ENCODE measurements at places on chromosomes 16 and 17.
A peak's percentile ranks its signal among the peaks of the same experiment; 100 is the strongest.

GRCh38 chr16:674968-675883 is at the start of gene RHBDL1:
Gene RHBDL1, plus strand, starts transcription at chr16:675671. Its CDS starts 120 bp downstream, at chr16:675791.
- no peak for DNase-seq

GRCh38 chr17:19752216-19753050 is 4.3 kb upstream of the ALDH3A1 start:
- DNase-seq = no peak

GRCh38 chr16:50498431-50499155 is 49.6 kb upstream of the NKD1 start:
- peak; percentile 74 for DNase-seq

DNA sequence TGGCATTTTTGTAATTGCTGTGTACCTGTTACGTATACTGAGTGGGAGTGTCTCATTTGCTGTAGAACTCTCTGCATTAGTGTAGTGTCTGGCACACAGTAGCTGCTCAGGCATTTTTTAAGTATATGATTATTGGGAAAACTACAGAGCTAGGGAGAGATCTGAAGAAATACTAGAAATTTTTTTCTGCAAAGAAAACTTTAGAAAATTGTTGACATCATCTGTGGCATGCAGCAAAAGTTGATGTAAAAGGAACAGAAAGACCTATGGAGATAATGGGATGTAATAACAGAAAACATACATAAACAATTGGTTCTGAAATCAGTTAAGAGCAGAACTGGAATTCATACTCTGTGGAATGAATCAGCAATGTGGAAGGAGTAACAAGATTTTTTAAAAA is 11.6 kb downstream of the CLTC start:
- no peak for DNase-seq

GRCh38 chr17:83118071-83118841 is 38.8 kb downstream of the METRNL start:
- DNase-seq = no peak

DNA sequence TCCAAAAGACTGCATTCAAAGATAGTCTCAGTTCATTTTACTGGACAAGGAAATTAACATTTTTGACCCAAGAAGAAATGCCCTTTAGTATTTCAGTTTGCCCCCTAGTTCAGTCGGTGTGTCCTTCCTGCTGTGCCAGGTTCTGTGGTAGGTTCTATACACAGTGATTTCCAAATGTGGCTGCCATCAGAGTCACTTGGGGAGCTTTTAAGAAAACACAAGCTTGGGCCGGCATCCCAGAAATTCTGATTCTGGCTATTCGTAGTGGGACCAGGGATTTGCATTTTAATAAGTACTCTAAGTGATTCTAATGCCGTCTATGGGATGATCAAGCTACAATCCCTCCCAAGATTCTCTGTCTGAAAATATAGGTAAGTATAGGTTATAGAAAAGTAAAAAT is 10.2 kb downstream of the RSPRY1 start:
- DNase-seq = no peak

DNA sequence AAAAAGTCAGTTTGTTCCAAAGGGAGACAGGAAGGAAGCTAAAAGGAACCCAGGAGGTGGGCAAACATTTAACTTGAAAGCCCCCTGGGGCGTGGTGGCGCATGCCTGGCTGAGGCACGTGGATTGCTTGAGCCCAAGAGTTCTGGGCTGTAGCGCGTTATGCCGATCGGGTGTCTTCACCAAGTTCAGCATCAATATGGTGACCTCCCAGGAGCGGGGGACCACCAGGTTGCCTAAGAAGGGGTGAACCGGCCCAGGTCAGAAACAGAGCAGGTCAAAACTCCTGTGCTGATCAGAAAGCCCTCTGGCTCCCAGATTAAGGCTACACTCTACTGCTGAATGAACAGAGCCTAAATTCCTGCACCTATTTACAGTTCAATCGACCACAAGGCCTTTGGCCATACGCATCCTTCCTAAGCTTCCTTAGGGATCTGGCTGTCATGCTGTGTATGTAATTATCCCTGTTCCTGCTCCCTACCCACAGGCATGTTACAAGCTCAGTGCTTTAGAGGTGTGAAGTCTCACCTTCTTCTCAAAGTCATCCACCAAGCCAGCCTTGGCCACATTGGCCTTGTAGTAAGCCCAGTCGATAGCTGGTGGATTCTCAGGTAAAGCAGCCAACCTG is 5.0 kb downstream of the ATP5PD start:
- DNase-seq = no peak

- no peak for DNase-seq
These were observed 9.7 kb downstream of the CCDC57 start for GRCh38 chr17:82202981-82203380.

GRCh38 chr17:65191811-65192740 is 54.9 kb downstream of the RGS9 start:
- DNase-seq = no peak

DNA sequence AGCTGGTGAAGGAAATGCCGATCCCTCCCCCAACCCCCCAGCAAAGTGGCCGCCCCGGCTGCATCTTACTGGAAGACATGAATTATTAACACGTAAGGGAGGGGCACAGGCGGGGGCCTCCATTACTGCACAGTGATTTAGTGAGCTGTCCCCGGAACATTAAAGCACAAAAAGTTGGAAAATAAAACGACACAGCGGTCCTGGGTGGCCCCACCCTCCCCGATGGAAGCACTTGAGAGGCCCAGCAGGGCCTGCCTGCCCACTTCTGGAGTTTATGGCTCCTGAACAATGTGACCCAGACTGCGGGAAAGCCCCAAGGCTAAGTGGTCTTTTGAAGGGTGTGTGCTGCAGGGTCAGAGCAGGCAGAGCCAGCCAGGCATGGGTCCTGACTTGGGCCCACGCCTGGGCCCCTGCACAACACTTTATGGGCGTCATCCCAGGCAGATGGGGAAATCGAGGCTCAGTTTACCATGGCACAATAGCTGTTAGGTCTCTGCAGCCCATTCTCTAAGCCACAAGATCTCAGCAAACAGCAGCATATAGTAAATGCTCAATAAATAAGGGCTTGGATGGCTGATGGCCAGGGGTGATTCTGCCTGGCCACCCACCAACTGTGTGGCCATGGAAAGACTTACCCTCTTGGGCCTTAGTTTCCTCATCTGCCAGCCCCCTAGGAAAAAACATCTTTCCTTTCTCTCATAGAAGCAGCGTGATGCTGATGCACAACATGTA is 22.8 kb downstream of the CCDC102A start:
- DNase-seq = no peak

DNA sequence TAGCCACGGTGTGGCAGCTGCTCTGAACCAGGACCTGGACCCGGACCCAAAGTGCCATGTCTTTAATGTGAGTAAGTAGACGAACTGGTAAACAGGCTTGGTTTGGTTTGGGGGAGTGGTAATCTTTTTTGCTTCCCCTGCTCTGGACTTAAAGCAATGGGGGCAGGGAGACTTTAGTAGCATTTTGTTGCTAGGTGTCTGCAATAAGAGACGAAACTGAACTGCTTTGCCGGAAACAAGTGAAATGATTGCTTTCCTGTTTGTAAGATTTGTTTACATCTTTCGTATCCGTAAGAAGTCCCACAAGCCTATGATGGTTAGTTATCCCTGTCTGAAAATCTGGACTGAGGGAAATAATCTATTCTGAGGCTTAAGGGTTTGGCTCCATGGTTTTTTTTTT is 21.5 kb downstream of the PRCD start:
- DNase-seq = no peak

- no peak for DNase-seq
These were observed 52.0 kb downstream of the SREBF1 start for GRCh38 chr17:17784657-17785267.

DNA sequence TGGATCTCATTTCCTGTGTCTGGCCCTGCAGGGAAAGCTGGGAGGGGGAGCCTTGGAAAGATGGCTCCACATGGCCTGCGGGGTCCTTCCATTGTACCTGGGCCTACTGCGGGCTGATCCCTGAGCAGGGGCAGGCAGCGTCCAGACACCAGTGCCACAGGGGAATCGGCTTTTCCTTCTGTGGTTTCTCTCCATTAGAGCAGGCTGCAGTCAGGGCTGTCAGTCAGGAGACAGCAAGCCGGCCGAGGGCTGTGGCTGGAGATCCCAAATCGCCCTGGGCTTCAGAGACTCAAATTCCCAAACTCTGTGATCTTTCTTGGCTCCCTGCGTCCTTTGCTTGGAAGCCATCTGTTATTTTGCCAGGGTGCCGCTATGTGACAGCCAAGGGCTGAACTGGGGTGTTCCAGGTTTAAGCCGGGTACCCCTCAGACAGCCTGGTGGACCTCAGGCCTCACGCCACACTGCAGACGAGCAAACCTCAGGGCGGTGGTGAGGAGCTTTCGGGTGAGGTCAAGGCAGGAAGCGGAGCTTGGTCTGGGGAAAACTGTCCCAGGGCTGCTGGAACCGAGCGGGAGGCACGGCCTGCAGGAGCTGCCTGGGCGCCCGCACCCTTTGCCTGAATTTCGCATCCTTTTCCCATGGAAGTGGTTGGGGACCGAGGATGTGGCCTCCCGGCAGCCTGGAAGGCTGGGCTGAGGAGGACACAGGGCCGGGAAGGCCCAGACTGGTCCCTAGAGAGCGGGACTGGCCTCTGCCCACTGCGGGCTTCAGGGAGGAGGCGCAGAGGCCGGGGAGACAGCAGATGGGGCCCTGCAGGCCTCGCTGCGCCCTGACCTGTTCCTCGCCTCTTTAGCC is 1.5 kb upstream of the CPNE7 start:
- DNase-seq = no peak

- DNase-seq = no peak
These were observed 33.1 kb upstream of the SBK1 start for GRCh38 chr16:28259091-28259780.

GRCh38 chr16:17177959-17178905 is 292.5 kb downstream of the XYLT1 start:
- no peak for DNase-seq

- DNase-seq = no peak
These were observed 76.7 kb upstream of the ALOX12 start for GRCh38 chr17:6919158-6919557.

DNA sequence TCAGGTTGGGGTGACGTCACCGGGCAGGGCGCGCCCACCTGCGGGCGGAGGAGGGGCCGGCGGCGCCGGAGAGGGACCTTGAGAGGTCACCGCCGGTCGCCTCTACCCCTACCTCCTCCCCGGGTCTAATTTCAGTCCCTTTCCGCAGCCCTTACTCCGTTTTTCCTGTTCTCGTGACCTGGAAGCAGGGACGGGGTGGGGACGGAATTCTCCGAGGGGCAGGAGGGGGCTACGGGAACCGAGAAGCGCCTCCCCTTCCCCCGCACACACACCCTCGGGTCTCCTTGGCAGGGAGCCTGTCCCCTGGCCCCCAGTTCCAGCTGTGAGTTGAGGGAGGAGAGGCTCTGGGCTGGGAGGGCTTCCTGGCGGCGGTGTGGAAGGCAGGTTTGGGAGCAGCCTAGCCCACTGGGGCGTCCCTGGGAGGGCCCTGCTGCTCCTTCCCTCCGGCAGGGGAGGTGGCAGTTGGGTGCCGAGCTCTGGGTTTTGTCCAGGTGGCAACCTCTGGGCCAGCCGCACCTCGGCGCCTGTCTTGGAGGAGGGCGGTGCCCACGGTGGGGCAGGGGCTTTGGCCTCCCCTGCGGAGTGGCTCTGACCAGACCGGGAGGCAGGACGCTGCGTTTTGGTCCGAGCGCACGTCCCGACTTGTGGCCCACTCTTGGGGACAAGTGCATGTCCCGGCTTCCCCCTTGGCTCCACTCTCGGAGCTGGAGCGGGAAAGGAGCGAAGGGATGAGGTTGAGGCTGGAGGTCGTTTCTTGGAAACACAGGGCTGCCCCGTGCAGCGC is 773 bp downstream of the SYNGR3 start:
- DNase-seq = no peak

DNA sequence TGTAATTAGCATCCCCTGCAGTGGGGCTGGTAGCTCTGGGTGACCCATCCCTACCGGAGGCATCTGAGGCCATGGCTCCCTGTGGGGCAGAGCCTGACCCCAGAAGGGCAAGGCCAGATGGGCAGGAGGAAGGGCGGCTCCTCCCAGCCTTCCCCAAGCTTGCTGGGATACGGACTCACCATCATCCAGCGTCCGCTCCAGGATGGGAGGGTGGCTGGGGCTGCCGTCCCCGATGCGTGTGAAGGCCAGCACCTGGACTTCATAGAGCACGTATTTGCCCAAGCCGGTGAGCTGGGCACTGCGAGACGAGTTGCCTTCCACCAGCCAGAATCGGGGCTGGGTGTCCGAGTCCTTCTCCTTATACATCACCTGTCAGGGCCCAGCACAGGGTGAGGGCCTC is 81.6 kb upstream of the CDC42EP4 start:
- DNase-seq = no peak

DNA sequence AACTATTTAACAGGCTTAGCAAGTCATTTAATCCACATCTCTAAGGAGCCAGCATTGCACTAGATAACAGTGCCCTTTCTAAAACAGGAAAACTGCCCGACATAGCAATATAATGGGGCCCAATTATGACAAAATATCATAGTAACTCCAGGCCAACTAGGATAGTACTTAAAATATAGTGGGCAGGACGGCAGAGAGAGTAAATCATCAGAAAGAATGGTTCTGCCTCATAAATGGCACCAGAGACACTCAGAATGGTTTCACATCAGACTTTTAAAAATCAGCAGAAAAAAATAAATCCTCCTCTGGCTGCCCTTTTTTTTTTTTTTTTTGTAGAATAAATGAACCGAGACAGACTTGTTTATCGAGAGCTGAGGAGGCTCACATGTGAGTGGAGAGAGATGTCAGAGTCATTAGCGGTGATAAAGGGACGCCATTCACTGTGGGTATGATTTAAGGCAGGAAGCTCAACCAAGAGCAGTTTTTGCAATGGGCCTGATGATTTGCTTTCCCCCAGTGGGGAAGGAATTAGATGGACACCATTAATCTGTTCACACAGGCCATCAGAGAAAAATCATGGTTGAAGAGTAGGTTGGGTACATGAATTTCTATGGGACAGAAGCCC is 62.6 kb downstream of the CPPED1 start:
- no peak for DNase-seq
